ENCODE measurements at places on chromosomes 12 and 14.

GRCh38 chr14:20631023-20631879, 10.2 kb downstream of the OR6S1 start:
- DNase-seq, result peak; percentile 15

- DNase-seq, result no peak
Measured at GRCh38 chr12:33944703-33945437, 77.4 kb upstream of the ALG10 start.

- DNase-seq, result no peak
Measured at GRCh38 chr12:113896194-113896593, 69.9 kb downstream of the RBM19 start.

DNA sequence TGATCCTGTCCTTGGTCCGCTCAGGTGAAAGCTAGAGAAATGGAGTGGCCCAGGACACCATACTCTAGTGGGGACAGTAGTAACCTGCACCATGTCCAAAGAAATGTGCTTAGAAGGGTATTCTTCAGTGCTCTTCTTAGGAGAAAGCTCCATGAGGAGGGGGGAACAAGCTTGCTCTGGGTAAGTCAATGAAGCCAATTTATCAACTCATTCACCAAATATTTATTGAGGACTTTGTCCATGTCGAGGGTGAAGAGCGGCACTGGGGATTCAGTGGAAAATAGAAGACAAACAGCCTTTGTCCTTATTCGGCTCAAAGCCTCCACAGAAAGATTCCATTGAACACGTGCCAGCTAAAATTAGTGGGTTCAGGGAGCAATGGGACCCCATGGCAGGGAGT, 677.8 kb downstream of the BCL11B start:
- DNase-seq, result no peak

GRCh38 chr12:108091679-108092051, 37.4 kb upstream of the WSCD2 start:
- DNase-seq, result no peak

DNA sequence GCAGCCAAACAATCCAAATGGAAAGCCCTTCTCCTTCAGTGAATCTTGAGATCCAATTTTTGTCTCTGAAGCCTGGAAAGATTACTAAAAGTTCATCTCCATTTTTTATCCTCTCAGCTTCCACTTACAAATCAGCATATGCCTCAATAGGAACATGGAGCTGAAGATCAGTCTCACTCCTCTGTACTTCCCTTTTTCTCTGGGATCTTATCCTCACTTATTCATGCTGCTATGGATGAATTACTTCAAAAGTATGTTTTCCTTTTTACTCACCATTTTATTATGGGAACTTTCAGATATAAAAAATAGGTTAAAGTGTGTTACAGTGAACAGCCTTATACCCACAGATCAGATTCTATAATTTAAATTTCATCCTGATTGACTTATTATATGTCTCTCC, 14.4 kb upstream of the NTF3 start:
- no peak for DNase-seq

Measured in activated naive CD4-positive, alpha-beta T cell (primary cell).